ENCODE measurements at places on chromosomes 3 and 15.
A peak's percentile ranks its signal among the peaks of the same experiment; 100 is the strongest.

- peak; percentile 56 for DNase-seq
Observed at GRCh38 chr3:117628823-117629291, 919.3 kb downstream of the TUSC7 start.

GRCh38 chr3:190165253-190165652, 44.6 kb upstream of the P3H2 start:
- DNase-seq = no peak

- no peak for DNase-seq
Observed at GRCh38 chr3:135691240-135691639, 274.3 kb upstream of the PPP2R3A start.

GRCh38 chr15:92687746-92688145, 32.2 kb upstream of the FAM174B start:
- no peak for DNase-seq

DNA sequence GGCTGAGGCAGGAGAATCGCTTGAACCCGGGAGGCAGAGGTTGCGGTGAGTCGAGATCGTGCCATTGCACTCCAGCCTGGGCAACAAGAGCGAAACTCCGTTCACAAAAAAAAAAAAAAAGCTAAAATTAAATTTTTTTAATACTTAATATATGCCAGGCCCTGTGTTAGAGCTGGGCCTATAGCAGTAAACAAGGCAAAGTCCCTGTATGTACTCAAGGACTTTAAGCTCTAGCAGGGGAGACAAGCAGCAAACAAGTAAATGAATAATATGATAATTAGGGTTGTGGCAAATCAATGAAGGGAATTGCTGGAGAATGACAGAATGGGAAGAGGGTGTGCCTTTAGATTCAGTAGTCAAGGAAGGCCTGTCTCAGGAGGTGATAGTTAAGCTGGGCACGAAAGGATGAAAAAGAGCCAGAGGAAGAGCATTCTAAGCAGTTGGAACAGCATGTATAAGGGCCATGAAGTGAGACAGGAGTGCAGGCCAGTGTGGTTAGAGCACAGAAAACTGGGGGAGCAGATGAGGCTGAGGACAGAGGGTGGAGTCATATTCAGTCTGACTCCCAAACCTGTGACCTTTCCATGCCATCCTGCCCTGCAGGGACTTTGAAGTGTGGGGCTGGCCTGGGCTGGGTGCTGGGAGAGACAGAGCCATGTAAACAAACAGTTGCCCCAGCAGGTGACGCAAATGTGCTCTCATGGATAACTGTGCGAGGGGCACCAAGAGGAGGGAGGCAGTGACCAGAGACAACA, 6.6 kb upstream of the RAF1 start:
- no peak for DNase-seq

- DNase-seq = no peak
Observed at GRCh38 chr3:120528163-120528562, 68.0 kb upstream of the NDUFB4 start.

DNA sequence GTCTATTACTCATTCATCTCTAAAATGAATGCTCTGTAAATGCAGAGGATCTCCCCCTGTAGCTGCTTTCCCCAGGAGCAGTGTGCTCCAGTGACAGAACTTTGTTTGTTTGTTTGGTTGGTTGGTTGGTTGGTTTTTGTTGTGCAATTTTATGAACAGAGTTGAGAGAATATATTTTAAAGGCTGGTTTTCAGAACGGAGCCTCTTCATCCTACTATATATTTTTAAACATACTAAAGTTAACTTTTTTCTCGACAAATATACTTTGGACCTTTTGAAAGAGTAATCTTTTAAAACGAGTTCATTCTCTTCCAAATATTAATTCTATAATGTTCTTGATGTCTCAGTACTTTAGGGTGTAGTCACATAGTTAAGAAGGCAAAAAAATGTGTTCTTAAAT, 20.2 kb downstream of the RYR3 start:
- no peak for DNase-seq

DNA sequence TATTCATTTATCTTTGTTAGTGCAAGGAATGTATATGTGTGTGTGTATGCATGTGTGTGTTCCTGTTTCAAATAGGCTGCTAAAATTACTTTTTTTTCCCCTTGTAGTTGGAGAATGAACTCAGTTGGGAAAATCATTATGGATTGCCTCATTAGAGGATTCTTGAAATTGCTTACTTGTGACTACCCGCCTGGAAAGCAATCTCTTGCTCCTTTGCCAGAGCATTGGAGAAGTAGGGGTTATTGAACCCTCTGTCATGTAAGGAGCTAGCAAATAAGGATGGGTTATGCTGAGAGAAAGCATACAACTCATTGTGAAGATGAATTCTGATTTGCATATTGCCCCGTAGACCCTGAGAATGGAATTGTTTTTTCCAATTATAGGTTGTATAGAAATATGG, 474.5 kb downstream of the CADM2 start:
- no peak for DNase-seq

Measured in pons (tissue), 1 donor.